ENCODE measurements at places on chromosomes 1 and 21.

DNA sequence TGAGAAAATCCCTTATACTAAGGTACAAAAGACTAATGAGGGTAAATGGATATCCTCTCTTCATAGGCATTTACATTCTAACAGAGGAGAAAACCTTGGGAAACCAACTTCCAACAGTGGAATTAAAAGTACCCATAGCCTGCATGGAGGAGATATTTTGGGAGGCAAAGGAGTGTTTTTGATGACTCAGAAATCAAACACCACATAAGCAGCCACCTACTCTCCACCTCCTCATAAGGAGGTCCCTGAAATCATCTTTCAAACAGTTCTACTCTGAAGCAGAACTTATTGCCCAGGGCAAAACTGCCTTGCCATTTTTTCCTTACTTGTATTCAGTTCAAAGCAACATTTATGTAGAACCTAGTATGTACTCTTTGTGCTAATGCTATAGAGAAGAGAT is 211.3 kb downstream of the KCNH1 start:
- no peak for DNase-seq

- DNase-seq, result no peak
Observed at GRCh38 chr1:64836802-64837201, 91.9 kb downstream of the RAVER2 start.

GRCh38 chr1:152107031-152107983 is 7.9 kb downstream of the TCHH start:
- no peak for DNase-seq

GRCh38 chr1:217079584-217079983 is 356.4 kb upstream of the ESRRG start:
- DNase-seq, result no peak

DNA sequence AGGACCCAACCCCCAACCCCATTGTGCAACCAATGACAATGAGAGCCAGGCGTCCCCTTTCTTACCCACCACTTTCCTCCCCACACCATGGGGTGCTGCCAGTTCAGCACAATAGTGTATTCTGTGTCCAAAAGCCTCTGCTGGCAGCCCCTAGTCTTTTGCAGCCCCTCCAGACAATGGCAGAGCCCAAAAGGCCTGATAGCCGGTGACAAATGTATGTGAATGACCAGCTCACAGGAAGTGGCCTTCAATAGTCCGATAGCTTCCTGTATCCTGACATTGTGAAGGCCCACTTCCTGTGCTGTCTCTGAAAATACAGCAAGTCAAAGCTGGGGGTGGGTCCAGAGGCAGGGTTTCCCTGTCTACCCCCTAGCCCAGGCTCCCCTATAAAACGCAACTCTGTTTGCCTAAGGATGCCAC is 16.6 kb downstream of the SMIM12 start:
- no peak for DNase-seq

GRCh38 chr1:157325220-157325619 is 187.0 kb upstream of the ETV3 start:
- no peak for DNase-seq

DNA sequence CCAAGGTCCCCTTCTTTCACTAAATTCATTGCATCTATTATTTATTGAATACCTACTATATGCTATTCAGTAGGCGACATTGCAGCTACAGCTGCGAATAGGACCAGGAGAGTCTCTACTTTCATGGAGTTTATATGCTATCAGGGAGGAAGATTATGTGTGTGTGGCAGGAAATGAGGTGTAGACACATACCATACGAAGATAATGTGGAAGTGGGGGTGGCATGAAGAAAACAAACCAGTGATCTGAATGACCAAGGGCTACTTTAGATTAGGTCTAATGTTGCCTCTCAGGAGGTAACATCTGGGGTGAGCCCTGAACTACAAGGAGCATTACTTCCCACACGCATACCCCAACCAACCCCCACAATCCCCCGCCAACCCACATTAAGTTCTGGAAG is 1.0 kb upstream of the PPIH start:
- DNase-seq, result no peak

GRCh38 chr1:229991724-229992333 is 75.2 kb upstream of the GALNT2 start:
- no peak for DNase-seq

GRCh38 chr1:7698641-7699040 is 72.5 kb upstream of the VAMP3 start:
- DNase-seq, result no peak

DNA sequence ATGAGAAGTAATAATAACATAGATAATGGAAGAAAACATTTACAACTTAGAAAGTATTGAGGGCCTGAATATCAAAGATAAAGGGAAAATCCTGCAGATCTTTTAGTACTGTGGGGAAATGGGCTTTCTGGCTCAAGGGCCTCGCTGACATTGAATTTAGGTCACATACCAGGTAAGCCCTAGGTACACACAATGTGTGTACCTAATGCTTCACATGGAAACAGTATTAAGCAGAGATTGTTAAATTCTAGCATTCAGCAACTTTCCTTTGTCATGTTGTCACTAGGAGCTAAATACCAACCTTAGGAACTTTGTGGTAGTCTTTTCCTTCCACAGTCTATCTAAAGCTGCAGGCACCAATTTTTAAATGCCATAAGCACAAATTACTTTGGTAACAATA is 49.7 kb downstream of the ODF2L start:
- no peak for DNase-seq

- no peak for DNase-seq
Observed at GRCh38 chr1:116540088-116540487, 30.7 kb downstream of the CD58 start.

DNA sequence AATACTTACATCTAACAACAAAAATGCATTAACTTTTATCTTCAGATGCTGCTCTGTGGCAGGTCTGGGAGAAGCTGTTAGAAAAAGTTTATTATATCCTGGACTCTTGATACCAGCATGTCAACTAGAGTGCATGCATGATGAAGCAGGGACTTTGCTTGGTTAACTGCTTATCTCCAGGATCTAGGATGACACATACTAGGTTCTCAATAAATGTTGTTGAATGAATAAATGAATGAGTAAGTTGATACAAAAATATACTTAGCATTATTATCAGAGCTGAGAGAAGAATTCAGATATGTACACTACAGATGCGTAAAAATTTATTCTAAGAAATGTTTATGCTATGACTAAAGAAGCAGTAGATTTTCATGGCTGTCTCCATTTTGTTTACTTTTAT is 304.3 kb downstream of the LTN1 start:
- no peak for DNase-seq

- no peak for DNase-seq
Observed at GRCh38 chr21:41881051-41881450, 1.9 kb upstream of the PRDM15 start.

- DNase-seq, result no peak
Observed at GRCh38 chr1:50405814-50406213, 17.4 kb downstream of the DMRTA2 start.

GRCh38 chr1:151729966-151730291 is 8.6 kb downstream of the RIIAD1 start:
- no peak for DNase-seq

- DNase-seq, result no peak
Observed at GRCh38 chr1:230502306-230502705, 76.2 kb upstream of the PGBD5 start.
